KG1 (cell line): ENCODE measurements at places on chromosomes 16 and 17.

DNA sequence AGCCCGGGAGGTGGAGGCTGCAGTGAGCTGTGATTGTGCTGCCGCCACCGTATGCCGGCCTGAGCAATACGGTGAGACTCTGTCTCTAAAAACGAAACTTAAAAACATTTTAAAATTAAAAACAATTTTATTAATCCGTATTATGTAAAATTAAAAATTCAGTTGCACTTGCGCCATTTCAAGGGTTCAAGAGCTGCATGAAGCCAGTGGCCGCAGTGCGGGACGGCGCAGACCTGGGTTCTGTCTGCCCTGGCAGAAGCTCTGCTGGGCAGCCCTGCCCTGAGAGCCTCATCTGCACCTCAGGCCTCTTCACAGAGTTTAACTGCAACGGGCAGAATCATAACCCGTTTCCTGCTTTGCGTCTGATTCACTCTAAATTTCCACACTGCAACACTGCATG lies 31.7 kb downstream of the TBC1D16 start:
- DNase-seq = no peak

DNA sequence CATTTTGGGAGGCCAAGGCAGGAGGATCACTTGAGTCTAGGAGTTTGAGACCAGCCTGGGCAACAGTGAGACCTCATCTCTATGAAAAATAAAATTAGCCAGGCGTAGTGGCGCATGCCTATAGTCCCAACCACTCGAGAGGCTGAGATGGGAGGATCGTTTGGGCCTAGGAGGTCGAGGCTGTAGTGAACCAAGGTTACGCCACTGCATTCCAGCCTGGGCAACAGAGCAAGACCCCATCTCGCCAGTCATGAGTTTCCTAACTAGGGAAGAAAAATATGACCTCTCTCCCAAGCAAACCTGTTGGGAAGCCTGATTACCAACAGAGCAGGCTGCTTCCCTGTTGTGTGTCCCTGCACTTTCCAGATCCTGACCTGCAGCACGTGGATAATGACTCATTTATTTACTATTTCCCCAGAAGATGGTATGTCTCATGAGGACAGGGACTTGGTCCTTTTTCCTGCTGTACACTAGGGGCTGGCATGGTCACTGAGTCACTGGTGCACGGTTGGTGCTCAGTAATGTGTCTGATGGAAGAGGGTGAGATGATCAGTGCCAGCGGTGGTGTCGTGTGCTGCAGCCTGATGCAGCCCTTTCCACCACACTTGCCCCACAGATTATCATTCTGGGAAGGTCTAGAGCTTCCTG lies 30.8 kb downstream of the NMT1 start:
- no peak for DNase-seq

DNA sequence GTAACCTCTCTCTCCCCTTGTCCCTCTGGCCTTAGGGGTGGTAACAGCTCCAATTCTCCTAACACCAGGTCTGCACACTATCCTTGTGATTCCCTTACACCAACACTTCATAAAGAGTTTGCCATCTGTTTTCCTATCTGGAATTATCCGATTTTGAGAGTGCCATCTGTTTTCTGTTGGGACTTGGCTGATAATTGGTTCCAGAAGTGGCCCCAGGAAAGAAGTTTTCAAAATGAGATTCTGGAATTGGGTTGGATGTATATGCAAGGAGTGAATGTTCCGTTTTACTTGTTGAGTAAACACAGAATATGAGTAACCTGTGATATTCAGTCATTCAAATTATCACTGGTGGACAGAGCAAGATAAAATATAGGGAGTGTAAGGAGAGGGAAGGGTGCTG lies 134.1 kb upstream of the HS3ST3A1 start:
- DNase-seq = no peak

DNA sequence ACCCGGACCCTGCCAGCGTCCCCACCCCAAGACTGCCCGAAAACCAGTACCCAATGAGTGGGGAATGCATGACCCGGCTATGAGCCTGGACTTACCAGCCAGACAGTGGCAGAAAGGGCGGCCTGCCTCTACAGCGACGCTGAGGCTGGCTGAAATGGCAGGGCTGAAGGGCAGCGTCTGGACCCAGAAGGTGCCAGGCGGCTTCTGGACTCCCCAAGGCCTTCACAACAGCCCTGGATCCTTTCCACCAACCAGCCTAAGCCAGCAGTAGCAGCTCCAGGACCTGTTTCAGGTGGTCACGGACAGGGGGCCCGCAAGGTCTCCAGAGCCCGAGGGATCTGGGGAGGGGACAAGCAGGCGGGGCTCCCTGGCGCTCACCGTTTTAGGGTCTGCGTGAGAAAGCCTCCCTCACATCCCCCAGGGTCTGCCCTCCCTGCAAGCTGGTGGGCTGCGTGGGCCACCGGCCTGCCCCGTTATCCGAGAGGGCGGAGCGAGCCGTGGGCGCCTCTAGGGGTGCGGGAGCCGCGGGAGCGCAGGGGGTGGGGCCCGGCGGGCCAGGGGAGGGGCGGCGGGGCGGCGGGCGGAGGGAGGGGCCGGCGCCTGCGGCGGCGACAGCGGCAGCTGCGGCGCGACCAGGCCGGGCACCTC lies at the start of gene RIPOR1:
Gene RIPOR1 (plus strand): TSS at position 608 of the 648 bp plus-strand sequence. CDS start 9,618 bp downstream, outside the sequence.
- no peak for DNase-seq

DNA sequence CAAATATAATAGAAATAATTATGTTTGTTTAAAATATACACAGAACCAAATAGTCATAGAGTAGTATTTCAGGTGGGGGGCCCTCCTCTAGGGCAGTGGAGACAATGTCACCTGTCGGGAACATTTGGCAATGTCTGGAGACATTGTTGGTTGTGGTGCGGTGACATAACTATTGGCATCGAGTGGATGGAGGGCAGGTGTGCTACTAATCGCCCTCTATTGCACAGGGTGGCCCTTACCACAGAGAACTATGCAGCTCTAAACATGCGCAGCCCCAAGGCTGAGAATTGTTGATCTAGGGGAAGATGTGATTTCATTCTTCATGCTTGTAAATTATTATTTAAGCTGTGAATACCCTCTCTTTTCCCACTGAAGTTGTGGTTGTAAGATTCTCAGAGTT lies 594.0 kb downstream of the WWOX start:
- no peak for DNase-seq

GRCh38 chr17:75159196-75160031 lies 5.1 kb upstream of the JPT1 start:
- DNase-seq = no peak

GRCh38 chr16:85563034-85563433 lies 50.1 kb upstream of the GSE1 start:
- no peak for DNase-seq

GRCh38 chr16:337975-338575 lies 14.4 kb downstream of the AXIN1 start:
- DNase-seq = no peak

DNA sequence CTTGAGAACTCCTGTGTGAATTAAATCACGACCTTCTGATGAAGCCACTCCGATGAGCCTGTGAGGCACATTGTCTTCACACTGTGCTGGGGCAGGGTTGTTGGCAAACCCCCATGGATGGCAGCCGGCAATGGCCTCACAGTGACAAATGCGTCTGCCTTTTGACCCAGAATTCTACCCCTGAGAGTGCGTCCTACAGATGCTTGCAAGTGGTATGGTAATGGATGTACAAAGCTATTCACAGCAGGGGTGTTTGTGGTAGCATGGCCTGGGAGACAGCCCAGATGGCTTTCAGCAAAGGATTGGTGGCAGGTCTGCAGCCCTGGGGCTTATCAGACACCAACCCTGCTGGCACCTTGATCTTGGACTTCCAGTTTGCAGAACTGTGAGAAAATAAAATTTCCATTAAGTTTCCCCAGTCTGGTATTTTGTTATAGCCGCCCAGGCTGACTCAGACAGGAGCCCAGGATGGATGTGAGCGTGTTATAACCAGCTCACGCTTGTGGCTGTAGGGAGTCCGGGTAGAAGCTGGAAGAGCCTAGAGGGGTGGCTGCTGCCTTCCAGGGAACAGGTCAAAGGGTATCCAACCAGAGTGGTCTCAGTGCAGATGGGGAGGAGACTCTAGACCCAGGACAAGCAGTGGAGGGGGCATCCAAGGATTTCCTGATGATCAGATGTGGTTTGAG lies 10.1 kb downstream of the AFMID start:
- no peak for DNase-seq
